Panc1 (cell line): ENCODE measurements at places on chromosomes 2 and 18.

GRCh38 chr2:38748943-38749804 lies 2.0 kb downstream of the SRSF7 start:
- H3K4me3 ChIP-seq = peak overlapping the region; percentile 100
- H3K27me3 ChIP-seq = no peaks in the 10 kb centered on the region
- no peak for DNase-seq
- H3K36me3 ChIP-seq = peaks cover 61% of the 10 kb centered on the region

DNA sequence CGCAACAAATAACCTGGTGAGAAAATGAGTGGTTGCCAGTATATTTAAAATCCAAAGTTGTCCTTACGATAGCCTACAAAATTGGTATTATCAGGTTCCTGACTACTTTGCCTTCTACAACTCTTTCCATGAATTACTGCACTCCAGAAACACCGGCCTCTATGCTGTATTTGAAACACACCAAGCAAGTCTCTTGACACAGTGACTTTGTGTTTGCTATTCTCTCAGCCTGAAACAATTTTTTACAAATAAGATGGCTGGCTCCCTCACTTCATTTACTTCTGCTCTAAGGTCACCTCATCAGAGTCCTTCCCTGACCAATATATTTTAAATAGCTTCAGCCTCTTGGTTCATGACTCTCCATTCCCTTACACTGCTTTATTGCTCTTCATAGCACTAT lies 12.2 kb downstream of the KANSL1L start:
- no peak for DNase-seq
- no peaks in the 10 kb centered on the region for H3K27me3 ChIP-seq
- no peaks in the 10 kb centered on the region for H3K4me1 ChIP-seq
- no peak overlapping the region for H3K27ac ChIP-seq
- no peak overlapping the region for H3K4me3 ChIP-seq

- H3K4me3 ChIP-seq = no peak overlapping the region
- DNase-seq = no peak
- H3K27me3 ChIP-seq = no peaks in the 10 kb centered on the region
- H3K27ac ChIP-seq = no peak overlapping the region
These were observed 14.1 kb downstream of the MGAT4A start for GRCh38 chr2:98716786-98717185.

DNA sequence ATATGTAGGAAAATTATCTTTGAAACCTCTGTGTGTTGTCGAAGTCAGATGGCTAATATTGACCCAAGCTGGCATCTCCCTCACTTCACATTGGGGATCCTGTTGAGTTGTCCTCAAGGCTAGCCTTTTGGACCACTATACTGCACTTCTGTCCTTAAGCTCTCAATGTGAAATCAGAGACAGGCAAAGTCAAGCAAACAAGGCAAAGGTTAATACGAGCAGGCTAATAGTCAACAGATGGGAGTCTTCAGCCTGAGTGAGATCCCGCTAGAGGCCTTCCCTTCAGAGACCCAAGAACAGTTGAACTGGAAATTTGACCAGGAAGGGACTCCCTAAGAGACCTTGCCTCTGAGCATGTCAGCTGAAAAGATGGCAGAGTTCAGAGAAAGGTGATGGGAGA lies 475.4 kb downstream of the PARD3B start:
- no peak for DNase-seq
- H3K4me1 ChIP-seq = peaks cover 25% of the 10 kb centered on the region
- no peaks in the 10 kb centered on the region for H3K27me3 ChIP-seq
- H3K36me3 ChIP-seq = no peaks in the 10 kb centered on the region
- H3K4me3 ChIP-seq = no peak overlapping the region
- peak overlapping the region; percentile 62; the same call in 1 of the 2 replicates for H3K27ac ChIP-seq

GRCh38 chr2:120863146-120863545 lies 127.5 kb downstream of the GLI2 start:
- no peaks in the 10 kb centered on the region for H3K27me3 ChIP-seq
- no peak overlapping the region for H3K4me3 ChIP-seq
- no peaks in the 10 kb centered on the region for H3K4me1 ChIP-seq
- H3K27ac ChIP-seq = no peak overlapping the region
- DNase-seq = no peak
